Stimulated activated CD8-positive, alpha-beta memory T cell treated with anti-CD3 and anti-CD28 coated beads, Interleukin-7, amount 100 ng/mL, for 48 hours (primary cell): ENCODE measurements at places on chromosomes 13 and 19.

DNA sequence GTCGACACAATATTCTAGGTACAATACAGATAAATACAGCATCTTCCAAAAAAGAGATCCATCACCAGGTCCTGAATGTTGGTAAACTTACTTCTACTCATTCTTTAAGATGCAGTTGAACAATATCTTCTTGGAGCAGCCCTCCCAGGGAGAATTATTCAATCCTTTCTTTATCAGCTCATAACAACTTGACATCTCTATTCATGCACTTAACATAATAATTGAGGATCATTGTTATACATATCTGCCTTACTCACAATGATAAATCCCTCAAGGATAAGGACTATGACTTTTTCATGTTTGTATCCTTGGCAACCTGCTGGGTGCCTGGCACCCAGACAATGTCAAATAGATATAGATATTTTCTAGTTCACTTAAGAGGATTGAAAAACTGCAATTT lies 219.5 kb downstream of the POU4F1 start:
- DNase-seq: no peak

GRCh38 chr13:75513271-75513670 lies 24.4 kb downstream of the COMMD6 start:
- DNase-seq: no peak

DNA sequence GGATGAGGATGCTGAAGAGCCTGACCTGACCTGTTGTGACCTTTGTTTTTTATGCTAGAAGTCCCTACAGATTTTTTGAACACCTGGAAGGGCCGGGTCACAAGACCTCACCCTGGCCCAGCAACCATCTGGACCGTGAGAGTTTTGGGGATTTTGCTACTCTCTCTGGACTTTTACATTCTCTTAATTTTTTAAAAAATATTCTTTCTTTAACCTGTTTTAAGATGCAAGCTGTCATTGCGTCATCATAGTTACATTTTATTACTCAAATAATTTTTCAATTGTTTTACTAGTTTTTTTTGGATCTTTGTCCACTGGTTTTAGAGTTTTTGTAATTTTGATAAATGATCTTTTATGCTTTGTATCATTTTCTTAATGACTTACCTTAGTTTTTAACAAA lies 7.5 kb downstream of the DKKL1 start:
- DNase-seq: no peak

GRCh38 chr13:24892829-24893228 lies 128.9 kb downstream of the RNF17 start:
- DNase-seq: no peak

DNA sequence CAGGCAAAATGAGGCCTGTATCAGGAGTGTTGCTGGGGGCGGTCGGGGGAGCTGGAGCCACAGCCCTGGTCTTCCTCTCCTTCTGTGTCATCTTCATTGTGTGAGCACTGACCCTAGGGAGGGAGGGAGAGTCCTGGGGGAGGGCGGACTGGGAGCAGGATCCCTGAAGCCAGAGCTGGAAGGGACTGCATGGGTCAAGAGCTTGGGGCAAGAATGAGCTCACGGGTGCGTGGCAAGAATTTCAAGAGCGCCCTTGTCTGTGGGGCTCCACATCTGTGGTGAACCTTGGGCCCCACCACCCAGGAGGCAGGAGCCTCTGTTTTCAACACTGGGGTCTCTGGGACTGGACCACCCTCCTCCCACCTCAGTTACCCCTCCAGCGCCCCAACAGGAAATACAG lies 4.7 kb downstream of the SIGLEC7 start:
- DNase-seq: no peak

DNA sequence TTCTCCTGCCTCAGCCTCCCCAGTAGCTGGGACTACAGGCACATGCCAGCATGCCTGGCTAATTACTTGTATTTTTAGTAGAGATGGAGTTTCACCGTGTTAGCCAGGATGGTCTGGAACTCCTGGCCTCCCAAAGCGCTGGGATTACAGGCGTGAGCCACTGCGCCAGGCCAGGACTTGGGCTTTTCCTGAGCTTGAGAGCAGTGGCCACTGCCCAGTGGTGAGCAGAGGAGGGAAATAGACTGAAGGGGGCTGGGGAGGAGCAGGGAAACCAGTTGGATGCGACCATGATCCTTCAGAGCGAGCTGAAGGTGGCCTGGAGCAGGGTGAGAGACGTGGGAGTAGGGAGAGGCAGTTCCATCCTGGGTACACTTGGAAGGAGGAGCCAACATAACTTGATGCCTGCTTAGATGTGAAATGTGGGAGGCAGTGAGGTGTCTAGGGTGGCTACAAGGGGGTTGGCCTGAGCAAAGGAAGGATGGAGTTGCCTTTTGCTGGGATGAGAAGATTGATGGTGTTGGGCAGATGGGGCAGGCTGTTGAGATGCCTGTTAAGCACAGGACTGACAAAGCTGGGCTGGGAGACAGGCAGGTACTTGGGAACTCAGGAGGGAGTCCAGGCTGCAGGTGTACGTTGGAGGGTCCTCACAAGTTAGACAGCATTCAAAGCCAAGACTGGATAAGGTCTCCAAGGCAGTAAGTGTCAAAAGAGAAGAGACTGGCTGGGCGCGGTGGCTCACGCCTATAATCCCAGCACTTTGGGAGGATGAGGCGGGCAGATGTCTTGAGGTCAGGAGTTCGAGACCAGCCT lies 31.8 kb downstream of the KCTD15 start:
- no peak for DNase-seq
